ENCODE measurements at places on chromosomes 3 and 15.

DNA sequence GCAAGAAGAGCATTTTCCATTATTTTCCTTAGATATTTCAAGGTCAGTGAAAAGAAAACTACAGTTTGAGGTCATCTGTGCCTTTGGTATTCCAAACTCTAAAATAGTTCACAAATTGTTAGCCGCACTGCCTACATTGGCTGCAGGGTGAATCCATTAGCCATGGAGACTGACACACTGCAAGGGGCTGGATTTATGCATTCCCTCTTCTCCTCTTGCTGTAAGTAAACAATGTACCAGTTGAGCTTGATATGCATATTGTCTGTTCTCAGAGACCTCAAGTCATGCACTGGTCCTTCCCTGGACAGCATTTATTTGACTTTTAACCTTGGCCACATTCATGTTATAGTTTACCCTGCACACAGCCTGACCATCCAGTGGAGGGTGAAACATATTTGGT is 50.2 kb upstream of the TNFSF10 start:
- no peak for DNase-seq

- DNase-seq = no peak
These were observed 46.2 kb downstream of the NR1D2 start for GRCh38 chr3:23991306-23991682.

- no peak for DNase-seq
These were observed at the start of gene ABHD14A for GRCh38 chr3:51974963-51975851. Gene ABHD14A, plus strand, starts transcription at chr3:51975064. Its CDS starts 72 bp downstream, at chr3:51975136.

- DNase-seq = no peak
These were observed 93.4 kb downstream of the ZNF621 start for GRCh38 chr3:40618158-40618557.

- DNase-seq = no peak
These were observed 68.4 kb downstream of the MINDY2 start for GRCh38 chr15:58839485-58839884.

DNA sequence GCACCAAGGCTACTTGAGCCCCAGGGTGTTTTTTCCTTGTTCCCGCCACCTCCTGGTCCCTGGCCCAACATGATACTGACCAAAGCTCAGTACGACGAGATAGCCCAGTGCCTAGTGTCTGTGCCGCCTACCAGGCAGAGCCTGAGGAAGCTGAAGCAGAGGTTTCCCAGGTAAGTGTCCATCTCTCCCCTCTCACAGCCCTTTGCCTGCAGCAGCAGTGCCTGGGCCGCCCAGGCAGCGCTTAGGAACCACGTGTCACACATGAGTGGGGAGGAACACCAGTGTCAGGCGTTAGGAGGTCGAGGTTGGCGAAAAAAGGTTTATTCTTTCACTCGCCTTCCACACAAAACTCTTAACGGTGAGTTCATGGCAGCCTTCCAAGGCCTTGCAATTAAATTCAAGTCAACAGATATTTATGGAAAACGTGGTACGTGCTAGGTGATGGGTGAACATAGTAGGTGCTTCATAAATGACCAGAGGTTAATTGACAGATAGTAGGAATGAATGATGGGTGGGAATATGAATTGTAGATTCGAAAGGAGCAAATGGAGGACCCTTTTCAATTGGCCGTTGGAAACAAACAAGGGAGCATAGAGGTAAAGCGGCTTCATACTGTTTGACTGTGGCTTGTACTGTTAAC is 486 bp downstream of the CDIN1 start:
- peak; percentile 27 for DNase-seq

DNA sequence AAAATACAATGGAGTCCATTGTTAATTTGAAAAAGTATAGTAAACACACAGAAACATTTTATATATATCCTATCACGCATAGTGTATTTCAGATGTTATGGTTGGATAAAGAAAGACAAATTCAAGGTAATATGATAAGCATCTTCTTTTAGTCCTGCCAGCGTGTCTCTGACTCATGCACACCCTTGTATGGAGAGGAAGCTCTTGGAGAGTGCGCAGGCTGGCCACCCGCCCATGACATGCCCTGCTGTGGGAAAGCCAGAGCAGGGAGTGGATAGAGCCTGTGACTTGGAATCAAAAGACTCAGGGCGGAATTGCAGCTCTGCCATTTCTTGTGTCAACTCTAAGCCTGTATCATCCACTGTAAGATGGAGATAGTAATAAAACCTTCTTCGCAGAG is 23.0 kb upstream of the COPG1 start:
- DNase-seq = no peak

DNA sequence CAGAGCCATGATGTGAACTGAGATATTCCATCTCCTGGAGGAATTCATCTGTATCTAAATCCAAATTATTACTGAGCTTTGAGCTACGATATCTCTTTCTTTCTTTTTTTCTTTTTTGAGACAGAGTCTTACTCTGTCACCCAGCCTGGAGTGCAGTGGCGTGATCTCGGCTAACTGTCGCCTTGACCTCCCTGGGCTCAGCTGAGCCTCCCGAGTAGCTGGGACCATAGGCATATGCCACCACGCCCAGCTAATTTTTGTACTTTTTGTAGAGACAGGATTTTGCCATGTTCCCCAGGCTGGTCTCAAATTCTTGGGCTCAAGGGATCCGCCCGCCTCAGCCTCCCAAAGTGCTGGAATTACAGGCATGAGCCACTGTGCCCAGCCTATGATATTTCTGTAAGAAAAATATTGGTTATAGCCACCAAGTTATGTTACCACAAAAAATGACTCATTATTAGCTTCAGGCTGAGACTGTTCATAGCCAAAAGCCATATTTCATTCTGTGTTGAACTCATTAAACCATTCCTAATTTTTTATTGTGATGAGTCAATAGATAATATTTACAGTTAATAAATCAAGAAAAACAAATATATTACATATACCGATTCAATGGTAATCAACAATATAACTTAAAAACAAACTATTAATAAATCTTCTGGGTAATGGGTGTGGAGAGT is 27.1 kb upstream of the SLC30A4 start:
- no peak for DNase-seq
